ENCODE measurements at places on chromosomes 11 and 22. TPM values are rescaled to one million over a fixed set of nuclear protein-coding genes. Genes with fewer than 3 reads are reported as not detected.

SOX10 gene
- 1.8 TPM for polyA plus RNA-seq

MAJIN gene
- not detected for polyA plus RNA-seq

GLB1L3 gene
- polyA plus RNA-seq = not detected

MYOD1 gene
- polyA plus RNA-seq = not detected

OR6T1 gene
- not detected for polyA plus RNA-seq

LSP1 gene
- polyA plus RNA-seq = 21.3 TPM

TENM4 gene
- polyA plus RNA-seq = 1.0 TPM

PGA5 gene
- polyA plus RNA-seq = 0.66 TPM

C11orf91 gene
- 0.17 TPM for polyA plus RNA-seq

TBX10 gene
- not detected for polyA plus RNA-seq

MYRF gene
- 0.37 TPM for polyA plus RNA-seq

CD3D gene
- not detected for polyA plus RNA-seq

Data from heart right ventricle (tissue), 16 donors.